ENCODE measurements at places on chromosomes 3 and 15.

- no peak for DNase-seq
These were observed 65.2 kb upstream of the TRA2B start for GRCh38 chr3:186002884-186003472.

- no peak for DNase-seq
These were observed 7.7 kb downstream of the POU1F1 start for GRCh38 chr3:87268646-87269211.

- no peak for DNase-seq
These were observed 23.0 kb downstream of the CRYGS start for GRCh38 chr3:186520957-186521842.

- no peak for DNase-seq
These were observed 26.9 kb downstream of the ABTB1 start for GRCh38 chr3:127699416-127700300.

DNA sequence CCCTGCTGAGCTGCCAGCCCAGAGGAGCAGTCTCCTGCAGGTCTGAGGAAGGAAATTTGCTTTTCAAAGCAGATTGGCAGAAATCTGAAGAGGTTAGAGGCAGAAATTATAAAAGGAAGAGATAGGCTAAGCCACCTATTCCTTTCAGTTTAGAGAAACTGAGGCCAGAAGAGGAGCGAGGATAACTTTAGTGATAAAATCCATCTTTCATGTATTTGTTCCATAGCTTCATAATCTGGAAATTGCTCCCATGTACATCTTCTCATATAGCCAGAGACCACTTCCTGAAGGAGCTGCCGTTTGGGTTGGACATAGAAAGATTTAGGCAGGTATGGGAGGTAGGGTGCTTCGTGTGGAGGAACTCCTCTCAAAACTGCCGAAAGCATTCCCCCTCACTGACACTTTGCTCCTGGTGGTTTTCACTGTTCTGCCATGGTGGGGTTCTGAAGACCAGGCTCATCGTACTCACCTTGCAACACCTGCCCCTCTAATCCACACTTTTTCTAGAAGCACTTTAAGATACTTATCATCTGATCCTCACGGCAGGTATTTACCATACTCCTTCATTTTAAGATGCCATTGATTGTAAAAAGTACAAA is 670 bp upstream of the ACAP2 start:
- DNase-seq = no peak

DNA sequence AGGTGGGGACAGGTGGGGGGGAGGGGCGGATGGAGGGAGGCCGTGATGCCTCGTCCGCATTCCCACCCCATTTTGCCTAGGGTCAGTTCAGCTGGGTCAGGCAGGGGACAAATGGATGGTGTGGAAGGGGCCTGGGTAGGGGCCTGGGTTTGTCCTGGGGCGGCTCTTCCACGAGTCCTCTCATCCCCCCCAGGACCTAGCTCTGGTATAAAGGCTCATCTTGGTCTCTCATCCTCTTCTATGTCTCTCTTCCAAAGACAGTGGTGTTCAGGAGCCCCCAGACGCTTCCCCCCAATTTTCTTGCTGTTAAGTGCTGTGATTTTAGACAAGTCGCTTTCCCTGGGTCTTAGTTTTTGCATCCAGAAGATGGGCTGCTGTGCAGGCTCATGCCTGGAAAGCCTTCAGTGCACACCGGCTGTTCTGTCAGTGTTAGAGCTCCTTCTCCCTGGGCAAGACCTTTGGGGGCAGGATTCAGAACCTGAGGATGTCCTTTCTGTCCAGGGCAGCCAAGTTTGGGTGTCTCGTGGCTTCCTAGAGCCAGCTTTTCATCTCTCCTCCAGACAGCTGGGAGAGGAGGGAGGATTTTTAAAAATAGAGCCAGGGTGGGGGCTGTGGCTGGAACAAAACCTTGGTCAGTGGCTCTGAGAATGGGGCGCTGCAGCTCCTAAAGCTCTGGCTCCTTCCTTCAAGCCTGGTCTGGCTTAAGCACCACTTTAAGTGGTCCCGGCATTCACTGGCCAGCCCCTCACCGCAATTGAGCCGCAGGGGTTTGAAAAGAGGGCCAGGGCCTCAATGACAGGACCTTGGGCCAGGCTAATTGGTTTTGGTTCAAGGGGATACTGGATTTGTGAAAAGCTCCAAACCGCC is 37.7 kb upstream of the POLG start:
- DNase-seq = no peak

DNA sequence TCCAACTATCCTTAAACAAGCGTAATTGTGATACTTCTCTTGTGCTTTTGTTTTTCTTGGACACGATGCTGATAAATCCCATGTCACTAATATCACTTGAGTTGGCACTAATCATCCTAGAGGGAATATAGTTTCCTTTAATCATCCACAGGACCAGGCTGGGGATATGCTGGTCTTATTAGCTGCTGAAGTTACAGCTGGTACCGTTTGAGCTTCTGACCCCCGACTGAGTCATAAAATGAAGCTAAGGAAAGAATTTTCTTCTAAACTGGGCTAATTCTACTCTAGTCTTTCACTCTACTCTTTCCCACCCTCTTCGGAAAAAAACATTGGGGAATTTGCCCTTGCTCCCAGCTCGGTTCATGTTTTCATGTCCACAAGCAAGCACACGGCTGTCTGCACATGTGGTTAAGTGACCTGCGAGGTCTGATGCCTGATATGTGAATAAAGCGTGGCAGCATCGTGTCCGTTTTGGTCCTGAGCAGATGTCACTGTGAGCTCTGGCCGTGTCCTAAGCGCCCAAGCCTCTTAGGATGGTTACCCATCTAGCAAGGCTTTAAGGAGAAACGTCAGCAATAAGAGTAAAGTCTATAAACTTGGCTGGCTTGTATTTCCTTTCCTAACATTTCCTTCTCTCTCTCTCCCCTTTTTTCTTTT is 223.7 kb downstream of the ITPR1 start:
- DNase-seq = no peak

DNA sequence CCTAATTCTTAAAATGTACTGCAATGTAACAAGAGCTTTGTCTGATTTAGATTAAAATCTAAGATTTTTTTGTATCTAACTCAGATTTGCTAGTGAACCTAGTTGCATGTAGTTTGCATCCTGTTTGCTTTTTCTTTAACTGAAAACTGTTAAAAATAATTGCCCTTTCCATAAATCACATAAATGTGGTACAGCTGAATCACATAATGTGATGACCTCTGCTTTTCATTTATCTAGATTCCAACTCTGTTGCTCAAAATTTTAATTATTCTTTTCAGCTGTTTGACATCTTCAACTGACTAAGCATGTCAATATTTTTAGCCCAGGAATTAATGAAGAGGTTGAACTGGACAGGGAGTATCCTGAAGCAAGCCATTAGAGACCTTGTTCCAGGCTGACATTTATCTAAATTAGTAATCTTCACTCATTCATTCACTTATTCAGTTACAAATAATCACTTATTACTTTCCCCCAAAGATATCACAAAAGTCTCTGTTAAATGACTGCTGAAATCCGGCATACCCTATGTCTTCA is 101.9 kb upstream of the PLXND1 start:
- no peak for DNase-seq

GRCh38 chr3:3405131-3405530 is 225.6 kb upstream of the CRBN start:
- no peak for DNase-seq

DNA sequence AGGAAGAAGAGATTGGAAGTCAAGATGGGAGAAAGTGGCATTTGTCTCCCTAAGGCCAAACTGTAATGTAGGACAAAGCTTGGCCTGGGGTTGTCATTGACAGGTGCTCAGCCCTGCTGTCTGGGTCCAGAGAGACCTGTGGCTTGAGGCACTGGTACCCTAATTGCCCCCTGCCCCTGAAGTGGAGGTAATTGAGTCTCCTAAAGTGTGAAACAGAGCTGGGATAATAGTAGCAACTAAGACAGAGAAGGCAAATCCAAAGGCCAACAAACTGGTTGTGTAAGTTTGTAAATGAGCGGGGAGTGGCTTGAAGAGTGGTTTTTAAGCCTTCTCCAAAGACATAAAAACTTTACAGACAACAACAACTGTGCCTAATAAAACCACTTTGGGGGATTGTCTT is 264.2 kb upstream of the ROPN1 start:
- no peak for DNase-seq

GRCh38 chr3:137300703-137301102 is 342.9 kb downstream of the IL20RB start:
- no peak for DNase-seq

GRCh38 chr15:74200412-74200815 is 2.2 kb downstream of the STRA6 start:
- DNase-seq = no peak

- DNase-seq = no peak
These were observed 49.4 kb downstream of the DPH6 start for GRCh38 chr15:35496585-35496984.

DNA sequence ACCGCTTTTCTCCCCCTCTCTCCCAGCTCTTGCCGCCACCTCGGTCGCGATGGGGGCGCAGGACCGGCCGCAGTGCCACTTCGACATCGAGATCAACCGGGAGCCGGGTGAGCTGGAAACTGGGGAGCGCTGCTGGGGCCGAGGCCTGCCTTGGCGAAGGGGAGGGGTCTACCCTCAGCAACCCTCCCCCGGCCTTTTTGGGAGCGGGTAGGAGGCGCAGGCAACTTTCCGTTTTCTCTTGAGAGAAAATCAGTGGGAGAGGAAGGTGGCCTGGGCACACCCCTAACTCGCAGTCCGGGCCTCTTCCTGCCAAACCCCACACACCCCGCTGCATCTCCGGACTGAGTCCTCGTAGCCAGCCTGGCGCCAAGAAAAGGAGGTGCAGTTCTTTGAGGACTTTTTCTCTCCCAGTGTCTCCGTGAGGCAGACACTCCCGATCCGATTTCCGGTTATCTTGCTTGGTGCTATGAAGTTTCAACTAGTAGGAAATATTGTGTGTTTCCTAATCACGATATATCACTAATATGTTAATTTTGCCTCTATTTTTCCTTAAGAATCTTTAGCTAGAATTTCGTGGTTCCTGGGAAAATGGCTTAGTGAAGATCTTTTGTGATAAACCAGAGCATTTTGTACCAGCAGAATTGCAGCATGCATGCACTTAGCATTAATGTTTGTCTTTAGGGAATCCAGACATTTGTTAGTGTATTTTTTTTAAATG is 631 bp downstream of the NKTR start:
- DNase-seq = no peak

DNA sequence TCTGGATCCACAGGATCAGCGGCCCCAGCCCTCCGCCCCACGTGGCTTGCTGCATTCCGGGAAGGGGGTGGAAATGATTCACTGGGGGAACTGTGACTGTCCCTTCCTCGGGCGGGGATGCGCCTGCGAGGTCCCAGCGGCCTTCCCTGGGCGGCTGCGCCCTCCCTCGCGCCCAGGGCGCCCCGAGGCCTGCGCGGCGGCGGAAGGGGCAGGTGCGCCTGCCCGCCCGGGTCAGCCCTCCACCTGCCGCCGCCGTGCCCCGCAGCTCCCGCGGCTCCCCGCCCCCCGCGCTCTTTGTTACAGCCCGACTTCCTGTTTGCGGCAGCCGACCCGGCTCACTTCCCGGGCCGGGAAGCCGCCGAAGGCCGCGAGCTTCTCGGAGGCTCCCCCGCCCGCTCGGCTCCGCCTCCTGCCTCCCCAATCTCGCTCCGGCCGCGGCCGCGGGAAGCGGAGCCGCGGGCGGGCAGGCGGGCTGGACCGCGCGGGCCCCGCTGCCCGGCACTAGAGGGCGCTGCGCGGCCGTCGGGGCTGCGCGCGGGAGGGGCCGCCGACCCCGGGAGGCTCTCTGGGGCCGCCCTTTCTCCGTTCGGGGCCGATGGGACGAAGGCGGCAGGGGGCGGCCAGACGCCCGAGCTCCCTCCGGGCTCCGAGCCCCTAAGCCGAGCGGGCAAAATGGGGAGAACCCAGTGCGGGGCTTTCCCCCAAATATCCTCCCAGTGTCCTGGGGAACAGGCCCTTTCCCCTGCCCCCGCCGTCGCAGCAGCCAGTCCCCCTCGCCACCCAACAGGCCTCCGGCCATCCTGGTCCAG is 11.5 kb upstream of the CHAC1 start:
- peak; percentile 70 for DNase-seq

- no peak for DNase-seq
These were observed 119.9 kb upstream of the GAP43 start for GRCh38 chr3:115503394-115503793.

GRCh38 chr3:146546366-146546965 is 2.1 kb upstream of the PLSCR1 start:
- DNase-seq = no peak

DNA sequence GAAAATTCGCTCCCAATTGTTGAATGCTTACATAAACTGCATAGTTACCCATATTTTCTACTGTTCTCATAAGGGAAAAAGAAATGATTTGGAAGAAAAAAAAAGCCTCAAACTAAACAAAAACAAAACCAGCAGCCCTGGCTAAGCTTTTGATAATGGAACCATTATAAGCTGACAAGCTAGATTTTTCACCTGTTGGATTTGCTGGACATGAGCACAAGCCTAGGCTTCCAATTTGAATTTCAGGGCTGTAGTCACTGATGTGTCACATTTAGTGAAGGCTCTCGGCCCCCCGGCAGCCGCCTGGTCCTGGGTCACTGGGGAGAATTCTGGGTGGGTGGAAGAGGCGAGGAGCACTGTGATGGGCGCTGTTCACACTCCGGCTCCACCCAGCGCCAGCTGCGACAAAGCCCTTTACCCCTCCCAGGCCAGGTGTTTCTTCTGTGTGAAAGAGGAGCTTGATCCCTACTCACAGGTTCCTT is 4.6 kb downstream of the FBXL22 start:
- no peak for DNase-seq

GRCh38 chr15:64267331-64267973 is 88.5 kb downstream of the CSNK1G1 start:
- DNase-seq = no peak

DNA sequence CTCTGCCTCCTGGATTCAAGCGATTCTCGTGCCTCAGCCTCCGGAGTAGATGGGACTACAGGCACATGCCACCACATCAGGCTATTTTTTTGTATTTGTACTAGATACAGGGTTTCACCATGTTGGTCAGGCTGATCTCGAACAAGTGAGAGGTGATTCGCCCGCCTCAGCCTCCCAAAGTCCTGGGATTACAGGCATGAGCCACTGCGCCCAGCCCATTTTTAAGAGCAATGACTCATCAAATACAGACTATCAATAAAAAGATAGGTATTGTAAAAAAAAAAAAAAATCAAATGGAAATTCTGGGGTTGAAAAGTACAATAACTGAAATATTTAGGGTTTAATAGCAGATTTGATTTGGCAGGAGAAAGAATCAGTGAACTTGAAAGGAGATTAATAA is 129.0 kb downstream of the TJP1 start:
- no peak for DNase-seq

DNA sequence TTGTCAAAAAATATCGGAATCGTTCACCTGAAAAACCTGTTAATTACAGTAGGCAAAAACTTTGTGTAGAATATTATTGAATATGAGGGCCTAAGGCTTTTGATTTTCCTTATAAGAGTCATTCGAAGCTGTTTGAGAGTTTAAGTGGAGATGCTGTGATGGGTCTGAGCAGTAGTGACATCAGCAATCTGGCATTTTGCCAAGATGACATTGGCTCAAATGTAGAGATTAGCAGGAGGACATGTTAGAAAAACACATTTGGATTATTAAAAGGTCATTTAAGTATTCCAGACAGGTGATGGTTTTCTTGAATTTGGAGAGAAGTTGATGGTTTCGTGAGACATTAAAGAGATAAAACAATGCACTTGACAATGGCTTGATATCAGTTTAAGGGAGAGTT is 12.9 kb downstream of the OR5AC2 start:
- DNase-seq = no peak

- no peak for DNase-seq
These were observed 20.1 kb downstream of the TMEM108 start for GRCh38 chr3:133058243-133058642.

Measured in naive thymus-derived CD4-positive, alpha-beta T cell (primary cell).